ENCODE measurements at places on chromosomes 16 and 17. TPM values are rescaled to one million over a fixed set of nuclear protein-coding genes. Genes with fewer than 3 reads are reported as not detected.
A peak's percentile ranks its signal among the peaks of the same experiment; 100 is the strongest.

DNA sequence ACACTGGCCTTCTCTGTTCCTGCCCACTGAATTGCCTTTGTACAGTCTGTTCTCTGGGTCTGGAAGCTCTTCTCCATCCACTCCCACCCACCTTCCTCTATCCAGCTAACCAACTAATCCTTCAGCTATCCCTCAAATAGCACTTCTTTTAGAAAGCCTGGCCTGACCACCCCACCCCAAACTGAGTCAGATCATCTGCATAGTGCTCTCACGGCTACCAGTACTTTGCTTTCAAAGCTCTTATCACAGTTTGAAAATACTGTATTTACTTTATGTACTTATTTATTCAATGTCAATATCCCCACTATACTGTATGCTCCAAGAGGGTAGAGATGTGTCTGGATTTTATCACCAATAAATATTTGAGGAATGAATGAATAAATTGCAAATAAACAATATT, 4.5 kb upstream of the CLDN7 start:
- DNase-seq = no peak

The CD68 gene
- 37.7 TPM for total RNA-seq

The BAIAP2 gene
- total RNA-seq = 14.7 TPM

DNA sequence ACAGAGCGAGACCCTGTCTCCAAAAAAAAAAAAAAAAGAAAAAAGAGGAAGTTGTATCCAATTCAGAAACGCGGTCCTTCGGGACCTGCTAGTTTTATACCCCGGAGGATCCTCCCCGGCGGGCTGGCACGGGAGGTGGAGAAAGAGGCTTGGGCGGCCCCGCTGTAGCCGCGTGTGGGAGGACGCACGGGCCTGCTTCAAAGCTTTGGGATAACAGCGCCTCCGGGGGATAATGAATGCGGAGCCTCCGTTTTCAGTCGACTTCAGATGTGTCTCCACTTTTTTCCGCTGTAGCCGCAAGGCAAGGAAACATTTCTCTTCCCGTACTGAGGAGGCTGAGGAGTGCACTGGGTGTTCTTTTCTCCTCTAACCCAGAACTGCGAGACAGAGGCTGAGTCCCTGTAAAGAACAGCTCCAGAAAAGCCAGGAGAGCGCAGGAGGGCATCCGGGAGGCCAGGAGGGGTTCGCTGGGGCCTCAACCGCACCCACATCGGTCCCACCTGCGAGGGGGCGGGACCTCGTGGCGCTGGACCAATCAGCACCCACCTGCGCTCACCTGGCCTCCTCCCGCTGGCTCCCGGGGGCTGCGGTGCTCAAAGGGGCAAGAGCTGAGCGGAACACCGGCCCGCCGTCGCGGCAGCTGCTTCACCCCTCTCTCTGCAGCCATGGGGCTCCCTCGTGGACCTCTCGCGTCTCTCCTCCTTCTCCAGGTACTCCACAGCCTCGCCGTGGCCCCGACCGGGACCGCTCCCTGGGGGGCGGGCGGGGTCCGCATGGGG, at the start of gene CDH3:
Gene CDH3 (plus strand): TSS at position 596 of the 779 bp plus-strand sequence. CDS start 70 bp downstream, at position 666.
- DNase-seq = peak; percentile 84

The ZNF385C gene
- 0.32 TPM for total RNA-seq

The SDR42E1 gene
- total RNA-seq = 8.5 TPM

The KRTAP1-1 gene
- total RNA-seq = not detected

DNA sequence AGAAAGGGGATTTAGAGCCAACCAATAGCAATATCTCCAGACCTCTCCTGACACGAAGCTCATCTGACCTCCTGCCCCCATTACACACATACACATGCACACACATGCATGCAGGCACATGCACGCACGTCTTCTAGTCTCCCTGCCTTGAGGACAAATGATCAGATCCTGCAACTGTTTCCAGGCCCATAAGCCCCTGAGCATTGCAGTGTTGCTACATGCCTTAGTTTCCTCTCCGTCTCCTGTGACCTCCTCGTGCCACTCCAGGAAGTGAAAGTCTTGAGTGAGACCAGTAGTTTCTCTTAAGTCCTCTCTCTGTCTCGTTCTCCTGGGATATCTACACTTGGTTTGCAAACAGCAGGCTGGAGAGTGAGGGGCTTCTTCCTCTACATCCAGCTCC, 8.2 kb downstream of the CIITA start:
- no peak for DNase-seq

DNA sequence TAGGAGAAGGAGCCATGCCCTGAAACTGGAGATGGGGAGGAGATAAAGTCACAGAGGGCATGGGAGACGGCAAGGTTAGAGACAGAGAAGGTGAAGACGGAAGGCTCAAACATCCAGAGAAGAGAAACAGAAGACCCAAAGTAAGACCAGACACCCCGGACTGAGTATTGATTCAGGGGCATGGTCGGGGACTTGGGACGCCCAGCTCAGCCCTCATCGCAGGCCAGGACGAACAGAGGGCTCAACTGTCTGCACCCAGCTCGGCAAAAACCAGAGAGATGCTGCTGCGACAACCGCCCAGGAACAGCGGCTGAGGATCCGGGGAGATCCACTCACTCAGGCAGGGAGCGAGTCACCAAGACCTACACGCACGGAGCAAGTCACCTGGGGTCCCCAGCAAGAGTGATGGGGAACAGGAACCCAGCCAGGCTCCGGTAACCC, 999 bp downstream of the XYLT1 start:
- peak; percentile 35 for DNase-seq

- DNase-seq = peak; percentile 70
Measured at GRCh38 chr16:48611329-48612137, 1.6 kb upstream of the N4BP1 start.

DNA sequence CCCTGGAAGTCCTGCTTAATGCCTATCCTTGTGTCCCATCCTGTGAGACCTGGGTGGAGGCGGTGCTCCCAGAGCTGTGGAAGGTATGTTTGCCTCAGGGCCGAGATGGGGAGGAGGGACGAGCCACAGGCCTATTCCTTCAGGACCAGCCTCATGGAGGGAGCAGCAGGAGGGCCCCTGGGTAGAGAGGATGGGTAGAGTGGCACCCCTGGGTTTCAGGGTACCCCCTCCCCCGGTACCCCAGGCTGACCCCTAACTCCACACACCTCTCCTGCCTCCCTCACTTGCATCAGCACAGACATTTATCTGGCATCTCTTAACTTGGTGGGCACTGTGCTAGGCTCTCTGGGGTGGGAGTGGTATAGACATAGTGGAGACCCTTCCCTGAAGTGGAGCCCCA, 7.1 kb downstream of the ASB16 start:
- DNase-seq = no peak

GRCh38 chr16:88634994-88635670, 3.2 kb upstream of the IL17C start:
- DNase-seq = no peak

- DNase-seq = no peak
Measured at GRCh38 chr17:42227849-42228700, 33.8 kb upstream of the GHDC start.

DNA sequence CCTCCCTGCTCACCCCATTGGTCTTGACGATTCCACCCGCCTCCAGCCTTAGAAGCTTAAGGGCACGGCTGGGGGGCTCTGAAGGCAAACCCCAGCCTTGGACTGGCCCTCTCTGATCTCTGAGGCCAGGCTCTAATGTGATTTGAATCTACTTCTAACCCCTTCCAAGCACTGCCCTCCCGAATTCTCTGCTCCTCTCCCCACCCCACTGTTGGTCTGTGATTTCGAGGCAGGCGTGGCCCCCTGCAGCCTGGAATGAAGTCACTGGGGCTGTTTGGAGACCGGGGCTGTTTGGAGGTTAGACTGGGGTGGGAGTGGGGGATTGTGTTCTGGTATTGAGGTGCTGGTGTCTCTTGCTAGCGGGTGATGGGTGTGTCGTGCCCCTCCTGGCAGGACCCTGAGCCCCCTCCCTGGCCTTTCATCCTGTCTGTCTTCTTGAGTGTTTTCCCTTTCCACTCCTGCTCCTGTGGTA, 2.2 kb downstream of the GRB7 start:
- DNase-seq = no peak
